ENCODE measurements at places on chromosomes 11 and 22.

GRCh38 chr11:74371269-74372052, 26.8 kb downstream of the PGM2L1 start:
- no peak for DNase-seq

GRCh38 chr11:69211920-69212797, 56.4 kb downstream of the SMIM38 start:
- no peak for DNase-seq

DNA sequence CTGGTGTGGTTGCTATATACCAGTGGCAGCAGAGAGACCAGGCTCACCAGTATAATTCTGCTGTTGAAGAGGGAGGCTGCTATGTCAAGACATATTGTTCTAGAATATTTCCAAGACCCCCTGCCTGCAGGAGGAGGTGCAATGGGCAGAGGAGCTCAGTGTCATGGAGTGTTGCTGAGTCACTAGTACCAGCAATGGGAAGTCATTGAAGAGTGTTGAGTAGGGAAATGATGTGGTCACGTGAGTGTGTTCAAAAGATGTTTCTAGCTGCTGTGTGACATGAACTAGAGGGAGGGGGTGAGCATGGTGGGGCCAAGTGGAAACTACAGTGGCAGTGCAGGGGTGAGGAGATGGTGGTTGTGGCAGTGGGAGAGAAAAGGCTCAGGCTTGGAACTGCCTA, 76.3 kb upstream of the BIRC3 start:
- DNase-seq: no peak

- no peak for DNase-seq
Observed at GRCh38 chr22:46969491-46969890, 207.0 kb downstream of the TBC1D22A start.

DNA sequence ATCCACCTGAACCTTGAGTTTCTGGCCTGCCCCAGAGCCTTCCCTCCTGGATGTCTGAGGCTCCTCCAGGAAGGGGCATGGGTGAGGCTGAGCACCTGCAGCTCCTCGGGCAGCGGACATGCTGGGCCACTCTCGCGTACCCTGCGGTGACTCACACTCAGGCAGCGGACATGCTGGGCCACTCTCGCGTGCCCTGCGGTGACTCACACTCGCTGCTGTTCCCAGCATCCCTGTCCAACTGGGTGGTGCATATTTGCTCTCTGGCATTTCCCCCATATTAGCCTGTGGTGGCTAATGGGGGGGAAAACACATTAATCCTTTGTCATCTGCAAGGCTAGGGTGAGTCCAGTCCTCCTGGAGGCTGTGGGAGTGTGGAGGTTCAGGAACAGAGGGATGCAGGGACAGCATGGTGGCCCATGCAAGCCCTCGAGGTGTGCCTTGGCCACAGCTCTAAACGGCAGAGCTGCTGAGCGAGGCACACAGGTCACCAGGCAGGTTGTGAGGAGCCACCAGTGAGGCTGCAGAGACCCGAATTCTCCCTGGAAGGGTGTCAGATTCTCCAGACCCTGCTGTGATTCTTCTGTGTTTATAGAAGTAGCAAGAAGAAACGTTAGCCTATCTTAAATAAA, 728.1 kb downstream of the BRD1 start:
- DNase-seq: no peak

DNA sequence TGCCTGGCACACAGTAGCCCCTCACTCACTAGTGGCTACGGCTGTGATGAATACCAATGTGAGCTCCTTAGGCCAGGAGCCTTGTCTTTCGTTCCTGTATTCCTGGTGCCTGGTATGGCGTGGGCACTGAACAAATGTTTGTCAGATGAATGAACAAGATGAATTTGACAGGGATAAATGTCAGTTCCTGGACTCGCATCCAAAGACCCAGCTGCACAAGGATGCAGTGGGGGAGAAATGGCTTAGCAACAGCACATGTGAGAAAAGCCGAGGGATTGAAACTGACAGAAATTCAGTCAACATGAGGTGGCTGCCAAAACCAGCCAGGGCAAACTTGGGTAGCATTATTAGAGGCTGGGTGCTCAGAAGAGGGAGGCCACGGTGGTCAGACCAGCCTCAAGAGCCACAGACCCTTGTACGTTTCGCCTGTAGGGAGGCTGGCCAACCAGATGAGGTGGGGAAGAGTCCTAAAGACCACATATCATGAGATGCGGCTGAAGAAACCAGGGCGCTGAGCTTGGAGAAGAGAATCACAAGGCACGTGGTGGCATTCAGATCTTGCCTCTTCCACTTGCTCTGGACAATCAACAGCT, 7.7 kb upstream of the SLC22A8 start:
- no peak for DNase-seq
